ENCODE measurements at places on chromosomes 5 and 9.
A peak's percentile ranks its signal among the peaks of the same experiment; 100 is the strongest.

DNA sequence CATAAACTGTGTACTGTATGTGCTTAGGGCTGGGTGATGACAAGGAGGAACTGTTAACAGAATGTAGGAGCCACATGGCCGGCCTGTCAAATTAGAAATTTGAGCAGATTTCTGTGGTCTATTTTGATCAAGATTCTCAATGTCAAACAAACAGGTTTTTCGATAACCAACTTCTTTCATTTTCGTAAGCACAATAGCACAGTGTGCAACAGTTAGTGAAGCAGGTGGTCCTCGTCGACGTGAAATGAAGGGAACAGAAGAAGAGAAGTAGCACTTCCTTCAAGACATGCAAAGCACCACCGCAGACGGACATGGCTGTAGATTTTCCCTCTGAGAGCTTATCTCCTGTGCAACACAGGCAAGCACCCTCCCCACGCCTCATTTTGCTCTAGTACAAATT, 252.1 kb downstream of the CRB2 start:
- no peak for DNase-seq

GRCh38 chr5:106205916-106206571, 1464.7 kb downstream of the EFNA5 start:
- no peak for DNase-seq

DNA sequence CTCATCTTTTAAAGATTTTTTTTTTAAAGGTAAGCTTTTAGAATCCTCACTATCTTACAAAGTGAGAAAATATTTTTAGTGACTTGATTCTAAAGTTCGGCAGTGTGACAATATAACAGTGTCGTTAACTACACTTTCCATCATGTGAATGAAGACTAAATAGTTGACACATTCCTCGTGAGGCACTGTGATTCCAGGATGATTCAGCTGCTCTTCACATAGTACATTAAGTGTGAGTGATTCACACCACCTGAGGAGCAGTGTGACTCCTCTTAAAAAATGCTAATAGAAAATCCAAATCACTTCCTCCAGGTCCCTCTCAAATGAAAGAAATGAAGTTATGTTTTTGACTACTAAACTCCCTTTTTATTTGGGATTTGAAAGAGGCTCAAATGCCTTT, 589.5 kb downstream of the GABRG2 start:
- DNase-seq: no peak

GRCh38 chr5:33470544-33470943, 29.8 kb downstream of the TARS1 start:
- DNase-seq: no peak

DNA sequence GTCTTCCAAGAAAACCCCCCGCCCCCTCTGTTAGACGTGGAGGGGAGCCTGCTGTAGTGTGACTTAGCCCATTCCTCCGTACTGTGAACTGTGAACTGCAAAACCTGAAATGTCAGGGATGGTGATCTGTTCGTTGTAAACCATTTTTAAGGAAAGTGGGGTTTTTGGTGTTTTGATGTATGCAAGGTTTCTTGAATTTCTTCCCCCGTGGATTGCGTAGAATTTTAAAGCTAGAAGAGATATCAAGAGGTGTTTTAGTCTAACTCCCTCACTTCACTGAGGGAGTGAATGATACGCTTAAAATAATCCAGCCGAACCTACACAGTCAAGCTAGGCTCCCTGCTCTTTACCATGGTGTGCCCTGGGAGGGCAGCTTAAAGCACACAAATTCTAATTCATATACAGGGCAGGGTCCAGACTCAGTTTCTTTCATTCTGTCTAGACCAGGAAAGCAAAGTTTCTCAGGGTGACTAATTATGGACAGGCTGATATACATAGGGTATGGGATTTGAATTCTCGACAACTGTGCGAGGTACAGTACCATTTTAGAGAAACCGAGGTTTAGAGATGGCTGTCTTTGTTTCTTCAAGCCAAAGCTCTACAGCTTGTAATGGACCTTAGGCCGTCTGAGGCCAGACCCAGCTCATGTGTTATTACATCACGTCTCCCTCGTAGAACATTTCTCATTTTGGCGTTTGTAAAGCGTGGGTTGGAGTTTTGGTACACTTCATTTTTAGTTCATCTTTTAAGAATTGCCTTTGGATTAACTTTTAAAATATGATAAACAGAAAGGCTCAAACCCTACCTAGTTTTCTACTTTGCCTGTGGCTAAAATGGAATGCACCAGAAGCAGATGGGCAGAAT, 2.7 kb downstream of the PTGER4 start:
- DNase-seq: no peak

- no peak for DNase-seq
Measured at GRCh38 chr5:12399868-12400267, 495.6 kb upstream of the CTNND2 start.

DNA sequence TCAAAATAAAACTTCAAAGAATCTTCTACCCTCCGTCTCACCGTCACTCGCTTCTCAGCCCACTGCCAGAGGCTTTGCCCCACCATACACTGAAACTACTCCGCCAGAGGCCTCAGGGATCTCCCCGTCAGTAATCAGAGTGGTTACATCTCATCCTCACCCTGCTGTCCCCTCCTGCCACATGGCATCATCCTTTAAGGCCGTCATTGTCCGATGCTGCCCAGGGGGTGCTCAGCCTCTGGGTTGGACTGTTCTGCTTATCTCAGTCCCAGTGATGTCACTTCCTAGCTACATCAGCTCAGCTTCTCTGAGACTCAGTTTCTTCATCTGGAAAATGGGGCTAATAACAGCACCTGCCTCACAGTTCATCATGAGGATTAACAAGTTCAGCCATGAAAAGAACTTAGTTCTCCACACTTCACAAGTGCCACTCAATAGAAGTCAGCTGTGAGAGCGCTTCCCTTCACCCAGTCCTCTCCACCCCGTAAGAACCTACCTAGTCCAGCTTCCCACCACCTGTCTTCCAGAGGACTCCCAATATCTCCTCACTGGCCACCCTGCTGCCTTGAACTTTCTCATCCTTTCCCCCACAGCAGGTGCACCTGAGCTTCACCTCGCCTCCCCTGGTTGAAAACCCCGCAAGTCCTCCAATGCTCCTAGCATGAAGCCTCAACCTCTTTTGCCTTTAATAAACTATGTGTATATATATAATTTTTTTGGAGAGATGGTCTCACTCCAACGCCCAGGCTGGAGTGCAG, 2.8 kb upstream of the IL3 start:
- DNase-seq: peak; percentile 11

DNA sequence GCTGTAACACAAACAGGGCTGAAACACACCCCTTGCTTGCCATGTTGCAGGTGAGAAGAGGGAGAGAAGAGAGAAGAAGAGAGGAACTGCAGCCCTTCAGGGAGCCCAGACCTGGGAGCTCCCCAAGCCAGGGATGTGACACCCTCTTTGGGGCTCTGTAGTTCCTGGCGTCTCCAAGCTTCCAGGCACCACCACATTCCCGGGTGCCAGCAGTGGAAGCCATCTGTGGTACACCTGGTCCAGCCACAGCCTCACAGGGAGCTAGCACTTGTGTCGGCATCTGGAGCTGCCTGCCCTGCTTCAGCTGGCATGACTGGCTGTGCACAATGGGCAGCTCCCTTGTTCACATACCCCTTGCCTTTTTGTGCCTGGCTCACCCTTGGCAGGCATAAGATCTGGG, 182.1 kb downstream of the DEPDC1B start:
- no peak for DNase-seq

DNA sequence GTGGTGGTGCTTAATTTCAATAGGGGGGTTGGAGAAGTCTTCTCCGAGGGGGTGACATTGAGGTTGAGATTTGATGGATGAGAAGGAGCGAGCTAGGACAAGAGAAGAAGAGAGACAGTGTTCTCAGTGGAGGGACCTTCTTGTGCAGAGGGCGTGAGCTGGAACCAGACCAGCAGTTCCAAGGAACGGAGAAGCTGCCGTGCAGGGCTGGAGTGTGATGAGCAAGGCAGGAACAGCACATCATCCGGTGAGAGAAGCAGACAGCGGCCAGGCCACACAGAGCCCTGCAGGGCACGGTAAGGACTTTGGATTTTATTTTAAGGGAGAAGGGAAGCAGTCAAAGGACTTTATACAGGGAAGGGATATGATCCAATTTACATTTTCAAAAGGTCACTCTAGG, 206.9 kb downstream of the MELK start:
- DNase-seq: no peak

Data from stomach (tissue), 19 donors.